Activated T-helper 2 cell treated with anti-CD3 and anti-CD28 coated beads, Interferon-gamma antibody, Interleukin-2, Interleukin-4, amounts not matched to agents 10 μg/mL and 5 μg/mL and 100 μg/mL, durations not matched to agents 14 hours and 24 hours and 36 hours (primary cell): ENCODE measurements at places on chromosomes 2 and 18.

DNA sequence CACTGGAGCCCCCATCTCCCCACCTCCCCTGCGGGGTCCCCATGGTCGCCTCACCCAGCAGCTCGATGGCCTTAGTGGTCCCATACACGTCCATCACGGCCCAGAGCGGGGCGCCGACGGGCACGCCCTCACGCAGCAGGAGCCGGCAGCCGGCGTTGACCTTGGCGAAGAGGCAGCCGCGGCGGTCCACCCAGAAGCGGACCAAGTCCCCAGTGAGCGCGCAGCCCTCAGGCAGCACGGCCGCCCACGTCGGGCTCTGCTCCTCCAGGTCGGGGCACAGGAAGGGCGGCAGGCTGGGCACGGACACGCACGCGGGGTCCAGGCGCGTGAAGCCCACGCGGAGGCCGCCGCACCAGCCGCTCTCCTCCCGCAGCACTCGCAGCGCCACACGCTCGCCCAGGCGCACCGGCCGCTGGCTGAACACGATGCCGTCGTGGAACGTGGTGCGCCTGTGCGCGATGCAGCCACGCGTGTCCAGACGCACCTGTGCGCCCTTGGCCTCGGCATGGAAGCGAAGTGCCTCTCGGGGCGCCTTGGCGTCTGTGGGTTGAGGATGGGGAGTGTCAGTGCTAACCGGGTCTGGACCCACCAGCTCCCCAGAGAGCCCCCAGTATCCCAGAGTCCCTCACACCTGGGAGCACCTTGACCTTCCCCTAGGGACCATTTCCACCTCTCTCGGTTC lies 4.6 kb downstream of the NEURL3 start:
- peak; percentile 7 for DNase-seq

- DNase-seq: no peak
These were observed 15.3 kb downstream of the LAPTM4A start for GRCh38 chr2:20035955-20036666.

- peak; percentile 48 for DNase-seq
These were observed 48.8 kb downstream of the ADNP2 start for GRCh38 chr18:80157708-80158343.

DNA sequence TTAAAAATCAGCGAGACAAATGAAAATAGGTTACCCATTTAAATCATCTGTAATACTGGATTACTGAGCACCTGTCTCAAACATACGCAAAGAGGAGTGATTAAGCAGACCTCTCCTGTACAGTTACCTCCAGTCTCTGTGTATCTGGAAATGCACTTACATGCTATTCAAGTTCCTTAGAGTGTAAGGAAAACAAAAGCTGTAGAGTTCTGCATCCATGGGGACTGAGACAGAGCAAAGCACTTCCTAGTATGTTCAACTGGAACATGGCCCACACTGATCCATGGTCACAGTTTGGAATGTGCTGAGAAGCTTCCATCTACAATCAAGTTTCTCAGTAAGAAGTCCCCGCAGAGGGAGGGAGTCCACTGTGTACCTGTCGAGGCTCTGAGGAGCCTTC lies 63.9 kb downstream of the PPP4R1 start:
- DNase-seq: no peak

GRCh38 chr18:57975805-57976204 lies 68.2 kb upstream of the NEDD4L start:
- no peak for DNase-seq

GRCh38 chr2:124149571-124149970 lies 124.5 kb downstream of the CNTNAP5 start:
- no peak for DNase-seq

DNA sequence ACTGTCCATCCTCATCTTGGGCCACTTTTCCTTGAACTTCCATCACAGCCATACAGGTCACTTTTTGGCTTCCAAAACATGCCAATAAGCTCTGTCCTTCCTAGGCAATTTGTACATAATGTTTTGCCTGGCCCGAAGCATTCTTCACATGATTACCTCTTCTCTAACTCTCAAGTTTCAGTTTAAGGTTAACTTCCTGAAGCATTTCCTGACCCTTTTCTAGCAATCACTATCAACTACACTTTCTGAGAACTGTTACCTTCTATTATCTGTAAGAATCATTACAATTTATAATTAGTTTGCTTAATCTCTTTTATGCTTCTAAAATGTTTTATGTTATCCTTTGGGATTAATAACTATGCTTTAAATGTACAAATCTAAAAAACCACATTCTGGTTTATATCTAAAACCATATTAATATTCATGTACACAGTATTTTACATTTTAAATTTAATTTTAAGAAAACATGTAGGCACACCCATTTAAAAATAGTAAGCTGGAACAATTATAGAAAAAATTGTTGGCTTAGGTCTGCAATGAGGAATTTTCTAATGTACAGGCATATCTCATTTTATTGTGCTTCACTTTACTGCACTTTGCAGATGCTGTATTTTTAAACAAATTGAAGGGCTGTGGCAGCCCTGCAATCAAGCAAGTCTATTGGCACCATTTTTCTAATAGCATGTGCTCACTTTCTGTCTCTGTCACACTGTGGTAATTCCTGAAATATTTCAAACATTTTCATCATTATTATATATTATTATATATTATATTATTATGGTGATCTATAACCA lies 76.4 kb downstream of the C2orf74 start:
- no peak for DNase-seq

DNA sequence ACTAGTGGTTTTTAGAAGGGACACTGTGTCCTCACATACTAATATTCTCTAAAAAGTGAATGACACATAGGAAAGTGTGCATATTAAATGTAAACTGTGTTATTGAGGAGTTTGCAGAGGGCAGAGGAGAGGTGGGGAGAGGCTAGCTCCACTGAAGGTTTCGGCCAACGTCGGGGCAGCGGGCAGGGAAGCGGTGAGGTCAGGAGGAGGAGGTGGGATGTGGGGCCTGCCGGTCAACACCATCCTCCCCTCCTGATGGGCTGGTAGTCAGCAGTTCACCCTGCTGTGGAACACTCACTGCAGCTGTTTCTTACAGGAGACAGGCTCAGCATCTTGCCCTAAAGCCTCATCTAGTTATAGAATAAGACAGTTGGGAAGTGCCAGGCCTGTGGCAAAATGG lies 74.2 kb downstream of the ARHGEF4 start:
- DNase-seq: no peak

GRCh38 chr2:28088970-28089369 lies 198.4 kb downstream of the BABAM2 start:
- no peak for DNase-seq

GRCh38 chr2:96260387-96261260 lies 5.2 kb downstream of the TMEM127 start:
- DNase-seq: peak; percentile 24
